ENCODE measurements at places on chromosomes 3 and 15.

- peaks cover 5% of the 10 kb centered on the region for H3K4me1 ChIP-seq
- H3K27me3 ChIP-seq = no peaks in the 10 kb centered on the region
- H3K36me3 ChIP-seq = peaks cover 10% of the 10 kb centered on the region
These were observed 1.7 kb upstream of the STAB1 start for GRCh38 chr3:52493232-52494017.

- no peak overlapping the region for H3K27ac ChIP-seq
- no peaks in the 10 kb centered on the region for H3K4me1 ChIP-seq
- H3K27me3 ChIP-seq = peaks cover 8% of the 10 kb centered on the region
- H3K36me3 ChIP-seq = no peaks in the 10 kb centered on the region
These were observed 9.1 kb upstream of the RASGRF1 start for GRCh38 chr15:79099692-79100091.

DNA sequence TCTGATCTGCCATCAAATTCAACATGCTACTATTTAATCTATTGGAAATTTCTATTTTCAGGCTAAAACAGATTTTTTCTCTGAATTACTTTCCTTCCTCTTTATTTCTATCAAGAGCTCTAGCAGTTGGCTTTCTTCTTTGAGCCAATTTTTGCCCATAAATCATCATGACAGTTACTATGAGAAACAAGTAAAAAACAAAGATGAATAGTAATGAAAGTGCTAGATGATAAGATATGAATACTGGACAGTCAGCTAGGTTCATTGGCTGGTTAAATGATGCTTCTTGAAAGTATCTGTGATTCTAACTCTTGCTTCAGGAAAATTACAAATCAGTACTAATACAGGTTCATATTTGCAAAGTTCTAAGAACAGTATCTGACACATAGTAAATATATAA is 38.6 kb upstream of the NANOGP8 start:
- H3K27ac ChIP-seq = no peak overlapping the region
- no peaks in the 10 kb centered on the region for H3K27me3 ChIP-seq

DNA sequence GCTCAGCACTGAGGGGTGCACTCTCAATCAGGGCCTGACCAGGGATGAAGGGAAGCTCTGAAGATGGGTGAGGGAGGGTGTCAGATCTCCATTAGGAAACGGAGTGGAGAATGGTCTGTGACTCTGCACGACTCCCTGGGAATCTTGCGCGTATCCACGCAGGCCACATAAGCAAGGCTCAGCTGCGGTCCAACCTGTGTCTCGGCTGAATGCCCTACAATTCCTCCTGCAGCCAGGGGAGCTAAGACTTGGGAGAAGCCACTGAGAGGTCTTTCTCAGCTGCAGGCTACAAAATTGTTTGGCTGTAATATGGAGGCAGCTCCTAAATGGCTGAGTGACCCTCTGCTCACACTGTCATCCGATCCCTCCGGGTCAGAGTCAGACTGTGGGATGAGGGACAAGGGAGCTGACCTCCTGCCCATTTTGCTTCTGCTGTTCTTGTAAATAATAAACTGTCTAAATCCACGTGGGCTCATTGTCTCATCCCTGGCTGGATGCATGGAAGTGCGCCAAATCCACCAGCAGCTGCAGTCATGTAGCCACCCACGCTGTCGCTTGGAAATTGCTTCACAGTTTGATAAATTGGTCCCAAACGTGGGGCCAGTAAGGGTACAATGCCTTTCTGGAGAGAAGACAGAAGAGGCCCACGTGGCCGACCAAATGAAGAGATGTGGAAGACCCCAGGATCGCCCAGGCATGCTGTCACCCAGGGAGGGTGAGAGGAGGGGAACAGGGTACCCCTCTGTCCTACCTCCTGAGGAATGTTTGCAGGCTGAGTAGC is 30.5 kb downstream of the ALS2CL start:
- H3K27me3 ChIP-seq = no peaks in the 10 kb centered on the region
- no peak for DNase-seq
- no peak overlapping the region for H3K27ac ChIP-seq
- H3K4me1 ChIP-seq = no peaks in the 10 kb centered on the region
- no peak overlapping the region for H3K4me3 ChIP-seq

DNA sequence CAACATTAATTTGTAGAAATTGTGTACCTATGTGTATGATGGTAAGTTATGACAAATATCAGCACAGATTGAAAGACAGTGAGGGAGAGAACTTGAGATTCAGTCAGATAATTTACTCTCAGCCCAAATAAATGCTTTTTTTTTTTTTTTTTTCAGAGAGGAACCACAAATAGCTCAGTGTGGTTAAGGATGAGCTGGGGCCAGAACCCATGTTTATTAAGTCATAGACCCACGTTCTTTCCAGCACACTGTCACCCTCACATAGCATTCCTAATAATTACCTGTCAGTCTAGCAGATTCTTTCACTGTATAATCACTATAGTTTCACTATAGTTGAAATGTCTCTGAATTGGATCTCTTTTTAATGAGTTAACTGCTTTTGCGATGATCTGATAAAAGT is 246.1 kb downstream of the ZIC1 start:
- no peaks in the 10 kb centered on the region for H3K27me3 ChIP-seq
- no peak for DNase-seq
- H3K27ac ChIP-seq = no peak overlapping the region
- no peaks in the 10 kb centered on the region for H3K4me1 ChIP-seq
- no peak overlapping the region for H3K4me3 ChIP-seq

GRCh38 chr15:58148633-58149445 is 10.7 kb downstream of the AQP9 start:
- H3K4me3 ChIP-seq = no peak overlapping the region
- no peaks in the 10 kb centered on the region for H3K27me3 ChIP-seq
- H3K36me3 ChIP-seq = no peaks in the 10 kb centered on the region
- no peaks in the 10 kb centered on the region for H3K4me1 ChIP-seq

DNA sequence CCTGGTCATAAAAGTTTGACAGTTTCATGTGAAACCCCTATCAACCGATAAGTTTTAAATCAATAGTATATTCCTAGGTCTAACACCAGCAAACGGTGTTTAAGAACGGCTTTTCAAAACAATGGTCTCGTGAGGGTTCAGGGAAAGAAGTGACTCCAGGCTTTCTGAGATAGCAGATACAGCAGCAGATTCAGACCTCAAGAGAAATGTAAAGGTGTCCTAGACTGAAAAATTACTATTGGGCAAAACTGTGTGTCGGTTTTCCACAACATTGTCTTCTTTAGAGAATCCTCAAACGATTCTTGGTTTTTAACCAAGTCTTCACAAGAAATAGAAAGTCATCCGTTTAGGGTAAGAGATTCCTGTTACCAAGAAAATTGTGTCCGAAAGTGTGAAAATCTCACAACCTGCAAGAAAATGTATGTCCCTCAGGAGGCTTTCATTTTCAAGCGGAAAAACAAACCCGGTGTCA is 1.2 kb downstream of the SETD2 start:
- no peaks in the 10 kb centered on the region for H3K27me3 ChIP-seq
- peak; percentile 26 for DNase-seq
- H3K4me3 ChIP-seq = peak overlapping the region; percentile 95
- H3K36me3 ChIP-seq = no peaks in the 10 kb centered on the region

- DNase-seq = no peak
- H3K4me1 ChIP-seq = no peaks in the 10 kb centered on the region
- no peak overlapping the region for H3K27ac ChIP-seq
- H3K36me3 ChIP-seq = peaks cover 39% of the 10 kb centered on the region
- H3K4me3 ChIP-seq = no peak overlapping the region
These were observed 43.3 kb downstream of the UBXN7 start for GRCh38 chr3:196388956-196389355.

DNA sequence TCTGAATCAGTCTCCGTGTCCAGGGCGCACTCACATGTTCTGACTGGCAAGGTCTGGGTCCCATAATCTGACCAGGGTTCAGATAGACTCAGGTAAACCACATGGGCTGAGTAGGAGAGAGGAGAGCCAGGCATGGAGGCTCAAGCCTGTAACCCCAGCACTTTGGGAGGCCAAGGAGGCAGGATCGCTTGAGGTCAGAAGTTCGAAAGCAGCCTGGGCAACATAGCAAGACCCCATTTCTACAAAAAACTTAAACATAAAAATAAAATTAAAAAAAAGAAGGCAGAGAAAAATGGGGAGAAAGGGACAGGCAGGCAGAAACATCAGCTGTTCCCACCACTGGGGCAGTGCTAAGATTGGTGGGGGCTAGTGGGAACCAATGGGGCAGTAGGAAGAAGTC is 5.4 kb downstream of the TMEM43 start:
- no peaks in the 10 kb centered on the region for H3K27me3 ChIP-seq
- H3K4me1 ChIP-seq = peaks cover 20% of the 10 kb centered on the region
- no peak for DNase-seq
- H3K27ac ChIP-seq = no peak overlapping the region
- H3K4me3 ChIP-seq = no peak overlapping the region

- H3K27ac ChIP-seq = no peak overlapping the region
- H3K27me3 ChIP-seq = peaks cover 5% of the 10 kb centered on the region
- DNase-seq = no peak
- H3K36me3 ChIP-seq = no peaks in the 10 kb centered on the region
- H3K4me1 ChIP-seq = peaks cover 37% of the 10 kb centered on the region
- no peak overlapping the region for H3K4me3 ChIP-seq
These were observed 2.5 kb downstream of the GXYLT2 start for GRCh38 chr3:72890166-72890925.

GRCh38 chr3:56812754-56813652 is 11.3 kb upstream of the ARHGEF3 start:
- peaks cover 42% of the 10 kb centered on the region for H3K4me1 ChIP-seq
- no peak for DNase-seq

- no peak overlapping the region for H3K4me3 ChIP-seq
- H3K27ac ChIP-seq = no peak overlapping the region
- H3K27me3 ChIP-seq = no peaks in the 10 kb centered on the region
- H3K36me3 ChIP-seq = no peaks in the 10 kb centered on the region
- H3K4me1 ChIP-seq = peaks cover 21% of the 10 kb centered on the region
These were observed 18.8 kb upstream of the SSUH2 start for GRCh38 chr3:8663177-8664061.
